ENCODE measurements at places on chromosomes 2 and 18.

- DNase-seq, result no peak
- peaks cover 16% of the 10 kb centered on the region for H3K4me1 ChIP-seq
- H3K27ac ChIP-seq, result no peak overlapping the region
- H3K27me3 ChIP-seq, result no peaks in the 10 kb centered on the region
Observed at GRCh38 chr2:227374158-227374557, 4.9 kb downstream of the TM4SF20 start.

GRCh38 chr18:61926532-61926931, 33.7 kb upstream of the RNF152 start:
- no peaks in the 10 kb centered on the region for H3K36me3 ChIP-seq
- no peak overlapping the region for H3K4me3 ChIP-seq
- no peak for DNase-seq
- H3K27me3 ChIP-seq, result no peaks in the 10 kb centered on the region
- no peak overlapping the region for H3K27ac ChIP-seq

GRCh38 chr18:54284535-54284934, 15.2 kb downstream of the POLI start:
- 0 out of 2 replicates have a peak, but pooled peaks cover 5% of the 10 kb centered on the region for H3K4me1 ChIP-seq
- no peaks in the 10 kb centered on the region for H3K36me3 ChIP-seq
- H3K4me3 ChIP-seq, result no peak overlapping the region
- no peaks in the 10 kb centered on the region for H3K27me3 ChIP-seq

GRCh38 chr2:218988164-218988563, 3.2 kb upstream of the FEV start:
- H3K27me3 ChIP-seq, result peaks cover 9% of the 10 kb centered on the region
- DNase-seq, result no peak
- H3K4me1 ChIP-seq, result peaks cover 1% of the 10 kb centered on the region
- no peak overlapping the region for H3K4me3 ChIP-seq
- H3K27ac ChIP-seq, result no peak overlapping the region

- H3K27ac ChIP-seq, result no peak overlapping the region
- no peak overlapping the region for H3K4me3 ChIP-seq
- no peak for DNase-seq
- H3K4me1 ChIP-seq, result no peaks in the 10 kb centered on the region
- H3K27me3 ChIP-seq, result no peaks in the 10 kb centered on the region
Observed at GRCh38 chr2:124281541-124281940, 256.5 kb downstream of the CNTNAP5 start.

- H3K27ac ChIP-seq, result no peak overlapping the region
- H3K27me3 ChIP-seq, result no peaks in the 10 kb centered on the region
- no peaks in the 10 kb centered on the region for H3K36me3 ChIP-seq
- no peak for DNase-seq
- H3K4me3 ChIP-seq, result no peak overlapping the region
Observed at GRCh38 chr2:140975237-140975636, 1155.6 kb downstream of the LRP1B start.

DNA sequence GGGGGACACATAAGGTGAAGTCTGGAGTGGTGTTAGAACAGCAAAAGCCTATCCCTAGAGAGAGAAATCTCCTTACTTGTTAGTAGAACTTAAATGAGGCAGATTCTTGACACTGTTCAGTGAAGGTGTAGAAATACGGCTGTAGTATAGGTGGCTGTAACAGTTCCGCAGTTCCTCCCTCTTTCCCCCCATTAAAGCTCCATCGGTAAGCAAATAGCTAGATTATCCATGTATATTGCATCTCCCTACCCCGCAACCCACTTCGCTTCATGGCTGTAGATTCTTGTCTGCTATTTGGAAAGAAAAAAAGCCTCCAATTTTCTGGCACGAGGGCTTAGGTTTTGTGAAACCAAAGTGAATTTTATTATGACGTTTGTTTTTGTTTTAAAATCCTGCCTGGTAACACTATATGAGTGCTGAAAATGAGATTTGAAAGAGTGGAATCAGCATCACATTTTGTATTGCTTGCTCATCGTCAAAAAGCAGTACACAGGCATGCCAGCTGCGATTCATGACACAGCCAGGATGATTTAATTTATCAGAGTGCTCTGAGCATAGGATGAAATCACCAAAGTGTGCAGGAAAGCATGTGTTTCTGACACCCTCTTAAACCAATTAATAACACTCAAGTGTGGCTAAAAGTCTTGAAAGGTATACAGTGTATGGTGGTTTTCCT, 1.4 kb downstream of the FAM171B start:
- H3K4me3 ChIP-seq, result no peak overlapping the region
- no peak for DNase-seq
- no peaks in the 10 kb centered on the region for H3K27me3 ChIP-seq
- H3K36me3 ChIP-seq, result no peaks in the 10 kb centered on the region

GRCh38 chr2:115400940-115401339, 958.5 kb downstream of the DPP10 start:
- no peaks in the 10 kb centered on the region for H3K4me1 ChIP-seq
- no peaks in the 10 kb centered on the region for H3K36me3 ChIP-seq
- H3K4me3 ChIP-seq, result no peak overlapping the region
- H3K27me3 ChIP-seq, result no peaks in the 10 kb centered on the region
- no peak for DNase-seq

DNA sequence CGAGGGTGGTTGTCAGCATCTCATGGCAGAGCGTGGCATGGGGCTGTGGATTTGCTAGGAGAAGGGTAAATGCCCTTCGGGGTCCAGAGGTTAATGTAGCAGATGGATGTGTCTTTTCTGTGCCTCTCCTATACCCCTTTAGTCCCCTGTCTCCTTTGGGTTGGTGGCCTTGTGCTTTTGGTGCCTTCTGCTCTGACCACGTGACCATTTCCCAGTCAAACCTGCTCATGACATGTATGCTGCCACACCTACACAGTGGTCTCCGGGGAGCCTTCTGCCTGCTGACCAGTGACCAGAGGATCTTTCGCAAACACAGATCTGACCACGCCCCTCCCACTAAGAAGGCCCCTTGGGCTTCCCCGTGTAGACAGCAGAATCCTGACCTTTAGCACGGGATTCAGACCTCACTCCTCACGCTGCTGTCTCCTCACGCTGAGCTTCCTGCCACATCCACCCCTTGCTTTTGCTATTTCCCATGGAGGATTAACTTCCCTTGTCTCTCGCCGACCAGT, 116.2 kb downstream of the ACOXL start:
- H3K36me3 ChIP-seq, result no peaks in the 10 kb centered on the region
- H3K4me3 ChIP-seq, result no peak overlapping the region
- no peak overlapping the region for H3K27ac ChIP-seq

DNA sequence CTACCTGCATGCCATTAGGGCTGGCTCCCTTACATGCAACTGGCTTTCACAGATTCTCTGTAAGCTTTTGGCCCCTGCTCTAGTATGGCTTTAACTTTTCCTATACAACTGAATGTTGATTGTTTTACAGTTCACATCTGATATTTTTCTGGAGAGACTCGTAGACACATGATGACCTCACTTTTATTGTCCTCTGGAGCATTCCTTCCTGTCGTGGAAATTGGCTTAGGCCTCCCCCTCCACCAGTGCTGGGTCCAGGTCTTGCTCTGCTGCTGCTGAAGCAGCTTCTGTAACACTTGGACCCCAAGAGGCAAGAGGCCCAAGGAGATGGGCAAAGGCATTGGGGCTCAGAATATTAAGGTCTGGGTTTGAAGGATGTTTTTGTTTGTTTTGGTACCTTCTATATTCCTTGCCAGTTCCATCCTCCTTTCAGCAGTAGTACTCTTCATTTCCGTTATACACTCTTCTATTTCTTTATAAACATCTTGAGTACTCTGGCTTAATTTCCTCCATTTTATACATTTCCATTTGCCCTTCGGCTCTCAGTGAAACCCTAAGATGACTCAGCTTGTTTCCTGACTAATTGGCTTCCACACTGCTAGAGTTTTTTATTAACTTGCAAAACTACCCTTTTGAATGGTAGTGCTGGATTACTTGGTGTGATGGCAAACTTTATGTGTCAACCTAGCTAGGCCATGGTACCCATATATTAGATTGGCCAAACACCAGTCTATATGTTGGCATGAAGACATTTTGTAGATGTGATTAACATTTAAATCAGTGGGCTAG, 219.8 kb downstream of the CDCA7 start:
- H3K27ac ChIP-seq, result no peak overlapping the region
- DNase-seq, result no peak
- H3K36me3 ChIP-seq, result no peaks in the 10 kb centered on the region
- H3K4me1 ChIP-seq, result peaks cover 15% of the 10 kb centered on the region
- no peaks in the 10 kb centered on the region for H3K27me3 ChIP-seq

DNA sequence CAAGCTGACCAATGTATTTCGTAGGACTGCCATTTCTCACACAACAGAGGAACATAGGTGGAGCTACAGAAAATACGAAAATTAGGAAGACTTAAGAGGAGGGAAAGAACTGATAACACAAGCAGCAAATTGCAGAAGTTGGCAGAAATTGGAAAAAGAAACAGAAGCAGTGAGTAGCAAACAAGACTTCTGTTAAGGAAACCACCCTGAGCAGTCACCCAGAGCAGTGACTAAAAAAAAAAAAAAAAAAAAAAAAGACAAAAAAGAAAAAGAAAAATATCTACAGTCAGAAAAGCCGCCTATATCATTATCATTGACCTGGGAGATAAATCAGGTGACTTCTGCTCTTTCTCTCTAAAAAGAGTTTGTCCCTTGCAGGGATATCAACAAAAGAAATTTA, 21.4 kb downstream of the STK17B start:
- H3K27ac ChIP-seq, result no peak overlapping the region
- no peak overlapping the region for H3K4me3 ChIP-seq
- DNase-seq, result no peak
- H3K4me1 ChIP-seq, result no peaks in the 10 kb centered on the region

GRCh38 chr2:239289545-239289944, 111.3 kb downstream of the HDAC4 start:
- H3K4me1 ChIP-seq, result peaks cover 5% of the 10 kb centered on the region
- H3K36me3 ChIP-seq, result no peaks in the 10 kb centered on the region
- no peak overlapping the region for H3K4me3 ChIP-seq

GRCh38 chr2:179021258-179021657, 28.7 kb downstream of the CCDC141 start:
- no peak overlapping the region for H3K4me3 ChIP-seq
- no peak for DNase-seq
- no peaks in the 10 kb centered on the region for H3K27me3 ChIP-seq
- no peaks in the 10 kb centered on the region for H3K4me1 ChIP-seq
- H3K36me3 ChIP-seq, result no peaks in the 10 kb centered on the region

- H3K27me3 ChIP-seq, result no peaks in the 10 kb centered on the region
- H3K36me3 ChIP-seq, result no peaks in the 10 kb centered on the region
- no peak overlapping the region for H3K27ac ChIP-seq
- DNase-seq, result no peak
- no peaks in the 10 kb centered on the region for H3K4me1 ChIP-seq
Observed at GRCh38 chr2:206488623-206489022, 45.3 kb downstream of the ADAM23 start.

DNA sequence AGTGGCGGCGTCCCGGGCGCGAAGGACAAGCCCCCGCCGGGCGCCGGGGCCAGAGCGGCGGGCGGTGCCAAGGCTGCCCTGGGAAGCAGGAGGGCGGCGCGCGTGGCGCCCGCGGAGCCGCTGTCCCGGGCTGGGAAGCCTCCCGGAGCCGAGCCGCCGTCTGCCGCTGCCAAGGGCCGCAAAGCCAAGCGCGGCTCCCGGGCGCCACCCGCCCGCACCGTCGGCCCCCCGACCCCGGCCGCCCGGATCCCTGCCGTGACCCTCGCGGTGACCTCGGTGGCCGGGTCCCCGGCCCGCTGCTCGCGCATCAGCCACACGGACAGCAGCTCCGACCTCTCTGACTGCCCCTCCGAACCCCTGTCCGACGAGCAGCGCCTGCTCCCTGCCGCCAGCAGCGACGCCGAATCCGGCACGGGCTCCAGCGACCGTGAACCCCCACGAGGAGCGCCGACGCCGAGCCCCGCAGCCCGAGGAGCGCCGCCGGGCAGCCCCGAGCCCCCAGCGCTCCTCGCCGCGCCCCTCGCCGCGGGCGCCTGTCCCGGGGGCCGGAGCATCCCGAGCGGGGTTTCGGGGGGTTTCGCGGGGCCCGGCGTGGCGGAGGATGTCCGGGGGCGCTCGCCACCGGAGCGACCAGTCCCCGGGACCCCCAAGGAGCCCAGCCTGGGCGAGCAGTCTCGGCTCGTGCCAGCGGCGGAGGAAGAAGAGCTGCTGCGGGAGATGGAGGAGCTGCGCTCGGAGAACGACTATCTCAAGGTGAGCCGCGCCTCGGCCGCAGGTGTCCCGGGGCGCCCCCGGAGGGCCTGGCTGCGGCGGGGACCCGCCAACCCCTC, 820 bp downstream of the MTCL1 start:
- peak overlapping the region; percentile 67 for H3K4me3 ChIP-seq
- no peaks in the 10 kb centered on the region for H3K36me3 ChIP-seq
- peak overlapping the region; percentile 85 for H3K27ac ChIP-seq
- DNase-seq, result no peak

- H3K36me3 ChIP-seq, result no peaks in the 10 kb centered on the region
- H3K27ac ChIP-seq, result no peak overlapping the region
- no peak for DNase-seq
- no peaks in the 10 kb centered on the region for H3K4me1 ChIP-seq
- no peak overlapping the region for H3K4me3 ChIP-seq
Observed at GRCh38 chr2:109258905-109259540, 130.0 kb downstream of the SH3RF3 start.

- no peak for DNase-seq
- H3K36me3 ChIP-seq, result no peaks in the 10 kb centered on the region
- H3K27ac ChIP-seq, result no peak overlapping the region
Observed at GRCh38 chr2:72204156-72204785, 56.6 kb upstream of the CYP26B1 start.

DNA sequence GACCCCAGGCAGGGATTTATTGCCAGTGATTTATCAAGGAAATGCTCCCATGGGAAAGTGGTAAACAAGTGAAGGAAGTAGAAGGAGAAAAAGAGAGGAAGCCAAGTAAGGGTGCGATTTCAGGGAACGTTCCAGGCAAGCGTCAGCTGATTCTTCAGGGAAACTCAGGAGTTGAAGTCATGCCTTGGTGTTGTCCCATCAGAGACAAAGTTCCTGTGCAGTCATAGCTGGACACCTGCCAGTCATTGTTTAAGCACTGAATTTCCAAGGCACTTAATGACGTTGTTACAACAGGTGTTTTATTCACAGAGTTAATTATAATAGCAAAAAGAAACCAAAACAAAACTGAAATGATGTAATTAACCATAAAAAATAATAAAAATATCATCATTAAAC, 381.8 kb upstream of the CRIM1 start:
- no peak overlapping the region for H3K4me3 ChIP-seq
- H3K4me1 ChIP-seq, result no peaks in the 10 kb centered on the region
- DNase-seq, result no peak
- H3K27me3 ChIP-seq, result no peaks in the 10 kb centered on the region

DNA sequence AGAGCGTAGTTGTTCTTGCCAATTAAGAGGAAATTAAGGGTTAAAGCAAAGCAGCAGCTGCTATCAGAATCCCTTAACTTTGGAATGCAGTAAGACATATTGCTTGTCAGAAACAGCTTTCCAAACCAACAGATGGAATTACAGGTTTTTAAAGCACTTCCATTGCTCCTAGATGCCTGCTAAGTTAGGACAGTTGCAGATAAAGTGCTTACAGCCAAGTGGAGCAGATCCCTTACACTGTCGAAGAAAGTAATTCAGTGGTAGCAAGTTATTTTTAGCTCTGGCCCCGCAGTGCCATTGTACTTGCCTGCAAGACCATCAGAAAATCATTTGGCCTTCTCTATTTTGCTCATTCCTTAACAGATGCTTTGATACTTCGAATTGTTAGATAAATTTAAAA, 5.4 kb downstream of the PDK1 start:
- H3K4me1 ChIP-seq, result peaks cover 6% of the 10 kb centered on the region
- DNase-seq, result no peak
- no peaks in the 10 kb centered on the region for H3K27me3 ChIP-seq
- no peak overlapping the region for H3K27ac ChIP-seq

All from Caco-2 (cell line).